ENCODE measurements at places on chromosomes 7 and 10. TPM values are rescaled to one million over a fixed set of nuclear protein-coding genes. Genes with fewer than 3 reads are reported as not detected.

- DNase-seq = no peak
Observed at GRCh38 chr7:47685712-47686376, 103.9 kb upstream of the TNS3 start.

DNA sequence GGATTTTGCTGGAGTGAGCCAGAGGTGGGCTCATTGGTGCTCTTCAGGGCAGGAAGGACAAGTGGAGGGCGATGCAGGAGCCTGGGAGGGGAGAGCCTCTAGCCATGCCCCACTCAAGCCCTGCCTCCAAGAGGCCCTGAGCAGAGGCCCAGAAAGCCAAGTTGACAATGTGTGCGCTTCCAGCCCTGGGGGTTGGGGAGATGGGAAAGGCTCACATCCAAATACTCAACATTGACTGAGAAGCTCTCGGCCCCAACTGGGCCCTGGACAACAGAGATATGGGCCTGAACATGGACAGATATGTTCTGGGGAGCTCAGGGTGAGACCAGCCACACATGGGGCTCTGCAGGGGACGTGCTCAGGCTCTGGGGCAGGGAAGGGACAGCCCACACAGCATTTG, 39.0 kb downstream of the FRMPD2 start:
- DNase-seq = no peak

DNA sequence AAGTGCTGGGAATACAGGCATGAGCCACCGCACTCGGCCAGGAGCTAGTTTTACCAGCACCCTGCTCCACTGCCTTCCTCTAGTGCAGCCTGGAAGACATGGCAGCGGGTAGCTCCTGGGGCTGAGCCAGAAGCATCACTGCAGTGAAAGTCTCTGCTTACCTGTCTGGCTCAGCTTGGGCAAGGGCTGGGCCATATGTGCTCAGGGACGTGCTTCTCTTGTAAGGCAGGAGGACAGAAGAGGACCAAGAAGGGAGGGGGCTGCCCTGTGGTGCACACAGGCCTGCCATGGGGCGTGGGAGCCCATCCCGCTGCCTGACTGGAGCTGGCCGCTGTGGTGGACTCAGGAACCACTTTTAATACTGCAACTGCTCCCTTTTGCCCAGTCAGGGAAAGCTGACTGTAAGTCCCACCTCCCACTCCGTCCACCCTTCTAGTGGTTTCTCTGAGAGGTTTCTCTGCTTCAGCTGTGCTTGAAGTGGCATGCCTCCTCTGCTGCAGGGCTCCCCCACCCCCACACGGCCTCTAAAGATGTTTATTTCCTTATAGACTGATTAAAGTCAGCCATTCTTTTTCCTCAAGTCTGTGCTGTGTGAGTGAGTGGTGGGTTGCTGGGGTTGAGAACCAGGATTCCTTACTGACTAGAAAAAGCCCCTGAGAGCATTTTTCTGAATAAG, 25.3 kb upstream of the C10orf95 start:
- no peak for DNase-seq

DNA sequence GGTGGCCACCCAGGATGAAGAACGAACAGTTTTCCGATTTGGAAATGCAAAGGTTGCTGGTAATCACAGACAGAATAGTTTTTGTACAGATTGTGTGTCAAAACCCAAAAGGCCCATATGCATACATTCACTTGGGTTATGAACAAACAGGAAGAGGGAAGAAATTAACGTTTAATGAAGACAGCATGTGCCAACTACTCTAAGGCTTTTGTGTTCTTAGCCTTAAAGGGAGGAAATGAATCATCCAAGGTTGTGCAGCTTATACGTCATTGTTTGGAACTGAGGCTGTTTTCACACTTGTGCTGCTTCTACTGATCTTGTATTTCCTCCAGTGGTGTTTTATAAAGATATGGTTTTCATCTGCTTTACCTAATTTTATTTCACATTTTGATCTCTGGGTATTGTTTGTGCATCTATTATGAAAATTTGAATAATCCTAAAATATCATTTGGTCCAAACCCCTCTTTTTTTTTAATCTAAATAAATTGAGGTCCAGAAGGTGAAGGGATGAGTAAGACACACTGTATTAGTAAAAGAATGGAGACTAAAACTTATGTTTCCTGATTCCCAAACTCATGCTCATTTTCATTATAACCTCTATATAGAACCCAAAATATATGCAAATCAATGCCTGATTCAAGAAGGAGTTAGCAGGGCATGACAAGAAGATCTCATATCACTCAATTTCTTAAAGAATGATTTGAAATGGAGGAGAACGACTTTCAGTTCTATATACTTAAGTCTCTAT, 373.1 kb downstream of the THSD7A start:
- no peak for DNase-seq

GRCh38 chr10:62684911-62685310, 119.6 kb upstream of the ADO start:
- DNase-seq = no peak

GRCh38 chr10:20778008-20778757, 118.9 kb downstream of the NEBL start:
- DNase-seq = no peak

HMX2 gene
- not detected for total RNA-seq

JCAD gene
- 83.5 TPM for total RNA-seq

MNX1 gene
- not detected for total RNA-seq

DNA sequence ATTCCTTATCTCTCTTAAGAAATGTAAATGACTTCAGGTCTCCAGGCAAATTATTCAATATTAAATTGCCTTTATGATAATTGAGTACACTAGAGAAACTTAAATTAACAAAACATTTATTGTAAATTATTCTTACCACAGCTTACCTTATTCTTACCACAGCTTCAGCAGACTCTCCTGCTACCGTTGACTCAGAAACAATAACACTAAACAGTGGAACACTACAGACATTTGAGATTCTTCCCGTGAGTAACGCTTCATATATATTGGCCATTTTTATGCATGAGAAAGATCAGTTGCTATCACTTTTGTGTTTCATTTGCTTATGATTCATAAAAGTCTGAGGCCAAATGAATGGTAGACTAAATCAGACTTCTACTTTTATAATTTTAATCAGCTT, 28.7 kb downstream of the TMEM243 start:
- no peak for DNase-seq

- no peak for DNase-seq
Observed at GRCh38 chr7:6588566-6588965, 1.3 kb upstream of the INTS15 start.

TDRD1 gene
- 0.31 TPM for total RNA-seq

LHFPL3 gene
- total RNA-seq = not detected

- DNase-seq = no peak
Observed at GRCh38 chr10:111127081-111127848, 50.4 kb downstream of the ADRA2A start.

GRCh38 chr10:124340033-124340760, 78.5 kb downstream of the OAT start:
- no peak for DNase-seq

HMX3 gene
- not detected for total RNA-seq

DNA sequence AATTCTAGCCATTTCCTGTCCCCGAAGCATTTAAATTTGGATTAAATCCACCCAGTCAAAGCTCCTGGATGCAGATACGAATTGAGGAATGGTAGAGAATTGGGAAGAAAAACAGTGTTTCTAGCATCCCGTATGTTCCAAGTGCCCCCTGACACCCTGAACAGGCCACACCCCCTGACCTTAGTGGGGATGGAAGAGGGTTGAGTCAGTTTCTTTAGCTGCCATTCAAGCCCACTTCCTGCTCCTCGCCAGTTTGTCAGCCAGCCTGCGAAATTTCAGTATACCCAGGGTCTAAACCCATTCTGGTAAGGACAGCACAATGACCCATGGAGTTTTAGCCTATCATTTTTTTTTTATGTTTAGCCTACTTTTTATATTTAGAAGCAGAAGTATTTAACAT, 101.1 kb downstream of the PKD1L1 start:
- no peak for DNase-seq

GRCh38 chr10:49690698-49691356, 11.4 kb downstream of the C10orf53 start:
- no peak for DNase-seq

GRCh38 chr10:98408799-98409198, 6.2 kb downstream of the PYROXD2 start:
- no peak for DNase-seq

DNA sequence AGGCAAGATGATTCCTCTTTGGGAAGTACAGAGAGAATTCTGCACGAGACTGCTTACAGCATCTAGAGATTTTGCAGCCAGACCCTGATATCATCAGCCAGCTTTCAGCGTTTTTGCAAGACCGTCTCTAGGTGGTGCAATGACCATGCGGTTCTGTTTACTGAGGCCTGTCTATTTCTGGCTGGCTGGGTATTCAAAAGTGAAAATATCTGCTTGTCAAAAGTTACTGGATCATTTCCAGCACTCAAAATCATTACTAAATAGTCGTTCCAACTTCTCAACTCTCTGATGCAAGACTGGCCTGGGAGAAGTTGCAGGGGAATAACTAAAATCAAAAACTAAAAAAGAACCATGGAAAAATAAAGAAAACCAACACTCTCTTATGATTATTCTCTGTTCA, 240.1 kb downstream of the ELMO1 start:
- DNase-seq = peak; percentile 79

DNA sequence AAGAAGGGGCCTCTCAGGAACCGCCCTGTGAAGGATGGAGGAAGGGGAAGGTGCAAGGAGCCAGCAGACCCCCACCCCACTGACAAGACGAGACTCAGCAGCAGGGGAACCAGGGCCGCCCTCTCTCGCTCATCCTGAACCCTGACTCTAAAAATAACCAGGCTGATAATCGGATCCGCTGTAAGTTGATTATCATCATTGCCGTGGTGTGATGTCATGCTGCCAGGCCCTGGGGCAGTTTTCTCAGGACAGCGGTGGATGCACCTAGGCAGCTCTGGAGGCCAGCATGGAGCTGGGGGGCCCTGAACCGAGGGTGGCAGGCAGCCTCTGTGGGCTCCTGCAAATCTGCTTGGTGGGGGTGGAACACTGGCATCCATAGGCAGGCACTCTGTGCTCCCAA, 7.9 kb downstream of the RET start:
- no peak for DNase-seq

GRCh38 chr7:139797607-139798006, 19.8 kb upstream of the HIPK2 start:
- DNase-seq = no peak

SMKR1 gene
- 0.36 TPM for total RNA-seq

ZPBP gene
- not detected for total RNA-seq

GRCh38 chr7:91573405-91573804, 307.1 kb downstream of the MTERF1 start:
- DNase-seq = no peak

GALNT17 gene
- 65.4 TPM for total RNA-seq

- peak; percentile 64 for DNase-seq
Observed at GRCh38 chr10:92240289-92241157, 50.4 kb downstream of the CPEB3 start.

CHAT gene
- not detected for total RNA-seq

FGF8 gene
- 0.62 TPM for total RNA-seq

DNA sequence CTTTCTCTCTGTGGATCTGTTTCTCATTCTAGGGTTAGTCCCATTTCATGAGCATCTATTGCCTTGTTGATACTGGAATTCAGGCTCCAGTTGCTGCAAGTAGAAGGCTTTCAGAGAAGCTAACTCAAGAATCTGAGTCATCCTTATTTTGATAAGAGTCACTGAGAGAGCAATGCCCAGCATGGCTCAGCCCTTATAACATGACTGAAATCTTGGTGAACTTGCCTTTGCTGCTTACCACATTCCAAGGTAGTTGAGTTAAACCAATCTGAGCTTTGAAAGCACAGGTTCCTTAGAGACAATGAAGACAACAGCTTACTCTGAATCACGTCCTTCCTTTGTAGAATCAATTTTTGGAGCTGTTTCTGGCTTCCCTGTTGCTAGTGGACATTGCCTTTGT, 53.6 kb upstream of the CHCHD3 start:
- DNase-seq = no peak

GRCh38 chr7:28258240-28258639, 77.6 kb upstream of the JAZF1 start:
- no peak for DNase-seq

GRCh38 chr7:12385364-12385786, 18.3 kb downstream of the VWDE start:
- no peak for DNase-seq

- DNase-seq = no peak
Observed at GRCh38 chr10:17756557-17757217, 4.7 kb downstream of the TMEM236 start.

DNA sequence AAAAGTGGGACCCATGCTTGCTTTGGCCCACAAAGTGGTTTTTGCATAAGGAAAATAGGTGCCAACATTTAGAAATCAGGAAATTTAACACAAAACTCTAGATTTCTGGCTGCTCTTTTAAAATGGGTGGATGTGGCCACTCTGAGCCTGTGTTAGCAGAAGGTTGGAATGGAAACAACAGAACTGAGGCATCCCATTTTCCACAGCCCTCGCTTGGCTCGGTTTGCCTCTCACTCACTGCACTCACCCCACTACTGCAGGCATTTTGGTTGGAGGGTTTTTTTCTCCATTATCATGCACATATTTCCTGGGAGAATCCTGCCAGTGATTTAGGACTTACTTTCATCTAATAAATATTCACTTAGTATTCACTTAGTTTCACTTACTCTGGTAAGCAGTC, 178.9 kb downstream of the BICC1 start:
- no peak for DNase-seq

- no peak for DNase-seq
Observed at GRCh38 chr10:75358132-75358531, 43.4 kb downstream of the ZNF503 start.

- DNase-seq = no peak
Observed at GRCh38 chr7:102819151-102819550, 70.4 kb downstream of the FAM185A start.

HGF gene
- total RNA-seq = 48.8 TPM

GRCh38 chr7:141884539-141885225, 31.5 kb upstream of the OR9A4 start:
- DNase-seq = no peak

PRF1 gene
- total RNA-seq = 7.6 TPM

CLCN1 gene
- not detected for total RNA-seq

DNA sequence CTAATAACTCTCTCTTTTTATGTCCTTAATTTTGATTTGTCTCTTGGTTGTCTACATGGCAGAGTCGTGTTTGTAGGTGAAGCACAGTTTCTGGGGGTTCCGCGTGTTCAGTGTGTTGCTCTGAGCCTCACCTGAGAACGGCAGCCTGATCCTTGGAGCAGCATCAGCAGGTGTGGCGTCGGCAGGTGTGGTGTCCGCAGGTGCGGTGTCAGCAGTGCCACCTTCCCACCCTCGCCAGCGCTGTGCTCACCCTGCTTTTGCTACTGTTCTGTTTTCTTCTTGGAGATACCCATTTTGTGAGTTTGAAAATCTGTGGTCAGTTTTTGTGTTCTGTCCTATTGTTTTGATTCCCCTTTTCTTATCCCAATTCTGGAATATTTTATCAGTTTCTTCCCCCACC, 406.6 kb downstream of the GLRX3 start:
- no peak for DNase-seq

- no peak for DNase-seq
Observed at GRCh38 chr10:115814542-115814941, 458.5 kb downstream of the GFRA1 start.

Measured in sciatic nerve (tissue), 2 donors.